ENCODE measurements at places on chromosomes 16 and 17.

- DNase-seq: no peak
Measured at GRCh38 chr17:76014925-76015261, 12.2 kb downstream of the EVPL start.

DNA sequence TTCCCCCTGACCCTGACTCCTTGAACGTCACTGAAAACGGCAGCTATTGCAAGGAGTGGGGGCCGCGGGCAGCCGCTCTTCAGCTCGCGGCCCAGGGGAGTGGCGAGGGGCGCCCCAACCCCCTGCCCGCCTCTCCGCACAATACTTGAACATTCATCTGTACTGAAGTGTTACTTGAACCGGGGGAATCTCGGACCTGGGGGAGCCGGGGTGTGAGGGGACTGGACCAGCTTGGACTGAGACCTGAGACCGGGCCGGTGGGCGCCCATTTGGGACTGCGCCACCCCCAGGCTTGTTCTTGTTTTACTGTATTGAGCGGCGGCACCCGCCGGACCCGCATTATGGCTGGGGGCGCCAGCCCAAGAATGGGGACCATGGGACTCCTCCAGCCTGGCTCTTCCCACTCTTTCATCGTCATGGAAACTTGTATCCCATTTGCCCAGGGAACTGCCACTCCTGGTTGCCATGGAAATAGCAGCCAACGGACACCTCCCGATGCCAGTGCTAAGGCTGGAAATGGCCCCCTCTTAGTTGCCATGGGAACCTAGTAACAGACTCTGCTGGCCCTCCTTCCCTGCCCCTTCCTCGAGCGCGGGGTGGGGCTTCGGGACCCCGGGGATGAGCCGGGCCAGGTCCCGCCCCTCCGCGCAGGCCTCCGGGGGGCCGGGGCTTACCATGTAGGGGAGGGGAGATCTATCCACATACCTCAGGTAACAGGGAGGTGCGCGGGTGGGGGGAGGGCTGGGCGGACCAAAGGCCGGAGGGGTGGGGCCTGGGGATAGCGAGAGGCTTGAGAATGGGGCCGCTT is 805 bp upstream of the ORAI3 start:
- DNase-seq: peak; percentile 98

DNA sequence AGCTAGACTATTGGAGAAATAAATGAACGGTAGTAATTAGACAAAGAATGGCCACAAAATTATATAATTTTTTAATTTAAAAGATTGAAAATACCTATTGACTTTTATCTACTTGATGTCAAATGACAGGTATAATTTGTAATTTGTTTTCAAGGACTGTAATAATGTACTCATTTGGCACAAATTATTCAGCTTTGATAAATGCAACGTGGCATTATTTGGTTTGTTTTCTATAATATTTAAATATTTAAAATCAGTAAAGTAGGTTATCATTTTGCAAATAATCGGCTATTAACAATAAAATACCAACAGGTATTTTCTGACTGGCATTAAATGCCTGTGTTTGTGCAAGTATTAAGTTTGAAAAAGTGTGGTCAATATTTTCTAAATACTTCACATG is 60.6 kb downstream of the CDH11 start:
- no peak for DNase-seq

- no peak for DNase-seq
Measured at GRCh38 chr16:74288065-74288464, 8.5 kb upstream of the PSMD7 start.

- peak; percentile 77 for DNase-seq
Measured at GRCh38 chr17:57946798-57947358, 8.3 kb downstream of the CUEDC1 start.

- DNase-seq: no peak
Measured at GRCh38 chr16:82758904-82759303, 132.1 kb downstream of the CDH13 start.

DNA sequence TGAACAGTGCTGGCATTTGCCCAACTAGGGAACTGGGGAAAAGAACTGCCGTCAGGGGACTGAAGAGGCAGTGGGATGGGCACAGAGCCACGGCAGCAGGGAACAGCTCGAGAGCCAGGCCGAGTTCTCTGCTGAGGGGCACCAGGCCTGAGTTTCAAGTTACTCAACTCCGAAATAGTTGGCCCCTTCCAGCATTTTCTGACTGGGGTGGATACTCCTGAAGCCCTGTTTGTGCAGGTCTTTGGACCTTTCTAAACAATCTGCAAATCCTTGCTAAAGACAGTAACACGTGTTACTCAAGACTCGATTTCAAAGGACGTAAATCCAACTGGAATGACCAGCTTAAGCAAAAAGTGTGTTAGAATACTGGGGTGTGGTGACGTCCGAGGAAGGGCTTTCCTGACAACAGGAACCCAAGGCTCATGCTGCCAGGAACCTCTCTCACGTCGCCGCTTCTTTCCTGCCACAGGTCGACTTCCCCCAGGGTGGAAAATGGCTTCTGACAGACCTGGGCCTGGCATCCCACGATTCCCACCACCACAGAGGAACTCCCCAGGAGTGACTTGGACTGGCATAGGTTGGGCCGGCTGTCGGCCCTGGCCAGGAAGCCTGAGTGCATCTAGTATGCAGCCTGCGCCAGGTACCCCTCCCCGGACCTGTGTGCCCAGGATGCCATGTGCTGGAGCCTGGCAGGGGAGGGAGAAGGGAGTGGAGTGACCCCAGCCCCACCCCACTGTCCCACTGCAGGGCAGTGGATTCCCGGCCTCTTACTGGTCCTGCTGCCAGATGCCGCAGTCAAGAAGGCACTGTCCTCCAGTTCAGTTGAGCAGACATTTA is 71.9 kb downstream of the N4BP1 start:
- DNase-seq: no peak

DNA sequence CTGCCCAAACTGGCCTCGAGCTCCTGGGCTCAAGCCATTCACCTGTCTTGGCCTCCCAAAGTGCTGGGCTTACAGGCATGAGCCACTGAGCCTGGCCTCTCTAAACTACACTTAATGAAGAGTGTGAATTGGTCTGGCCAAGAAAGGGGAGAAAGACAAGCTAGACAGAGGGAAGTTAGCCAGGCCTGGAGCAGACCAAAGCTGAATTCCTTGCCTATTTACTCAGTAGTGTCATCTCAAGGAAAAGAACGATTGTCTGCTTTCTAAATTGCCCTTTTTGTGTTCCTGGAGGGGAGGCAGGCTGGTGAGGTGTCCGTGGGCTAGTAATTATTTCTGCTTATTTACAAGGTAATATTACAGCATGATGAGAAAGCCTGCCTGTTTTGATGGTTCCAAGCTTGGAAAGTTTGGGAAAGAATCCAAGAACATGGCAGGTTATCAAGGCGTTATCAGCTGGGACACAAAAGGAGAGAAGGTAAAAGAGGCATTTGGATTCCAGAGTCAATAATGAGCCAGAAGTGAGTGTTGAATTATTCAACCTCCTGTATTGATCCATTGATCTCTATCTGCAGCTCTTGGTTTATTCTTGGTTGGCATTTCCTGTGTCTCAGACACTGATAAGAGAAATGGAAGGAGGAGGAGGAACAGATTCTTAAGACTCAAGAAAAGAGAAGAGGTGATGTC is 6.3 kb upstream of the CBFB start:
- peak; percentile 62 for DNase-seq

DNA sequence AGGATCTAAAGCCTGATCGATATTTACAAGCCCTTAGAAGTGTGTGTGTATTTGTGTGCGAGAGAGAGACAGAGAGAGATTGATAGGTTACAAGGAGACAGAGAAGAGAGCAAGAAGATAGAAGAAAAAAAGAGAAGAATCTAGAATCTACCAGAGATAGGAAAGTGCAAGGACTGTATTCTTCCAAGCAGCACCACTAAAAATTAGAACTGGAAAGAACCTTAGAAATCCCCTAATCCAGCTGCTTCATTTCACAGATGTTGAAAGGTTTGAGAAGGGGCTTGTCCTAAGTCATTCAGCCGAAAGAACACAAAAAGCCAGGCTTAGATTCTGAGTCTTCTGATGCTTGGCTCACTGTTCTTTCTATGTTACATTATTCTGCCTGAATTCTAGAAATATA is 92.2 kb downstream of the HS3ST3A1 start:
- no peak for DNase-seq

GRCh38 chr17:18326039-18326438 is 10.9 kb downstream of the SMCR8 start:
- no peak for DNase-seq

- DNase-seq: peak; percentile 36
Measured at GRCh38 chr17:62724398-62725146, 83.5 kb downstream of the MARCHF10 start.

DNA sequence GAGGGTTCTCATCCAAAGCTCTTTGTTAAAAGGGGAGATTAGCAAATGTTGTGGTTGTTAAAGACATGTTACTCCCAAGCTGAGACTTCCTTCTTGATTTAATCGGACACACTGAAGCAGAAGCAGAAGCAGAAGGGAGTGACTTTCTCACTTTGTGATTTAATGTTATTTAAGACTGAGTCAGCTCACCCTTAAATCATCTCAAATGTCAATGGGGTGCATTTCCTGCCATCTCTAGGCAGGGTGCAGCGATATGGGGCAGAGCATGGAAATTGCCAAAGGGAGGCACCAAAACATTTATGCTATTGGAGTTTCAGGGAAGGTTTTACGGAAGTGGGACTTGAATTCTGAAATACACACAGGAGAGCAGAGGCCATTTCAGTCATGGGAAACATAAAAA is 283.6 kb downstream of the ABCC12 start:
- no peak for DNase-seq

- no peak for DNase-seq
Measured at GRCh38 chr17:5115673-5116651, at the start of gene USP6. Gene USP6, plus strand, starts transcription at chr17:5116032. Its CDS starts 14,336 bp downstream, at chr17:5130368.

DNA sequence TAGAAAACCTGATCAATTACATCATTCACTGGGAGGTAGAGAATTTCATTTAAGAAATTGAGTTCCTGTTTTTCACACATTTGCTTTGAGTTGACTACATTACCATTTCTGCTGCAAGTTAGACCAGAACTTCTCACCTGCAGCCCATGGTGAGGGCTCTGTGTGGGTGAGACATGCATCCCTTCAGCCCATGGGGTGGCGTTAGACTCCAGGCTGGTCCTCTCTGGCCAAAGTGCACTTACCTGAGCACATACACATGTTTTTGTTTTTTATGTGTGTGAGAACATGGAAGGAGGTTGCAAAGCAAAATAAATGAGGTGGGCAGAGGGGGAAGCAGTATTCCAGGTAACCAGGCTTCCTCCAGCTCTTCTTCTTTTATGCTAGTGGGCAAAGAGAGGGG is 470.2 kb downstream of the PMP22 start:
- no peak for DNase-seq

DNA sequence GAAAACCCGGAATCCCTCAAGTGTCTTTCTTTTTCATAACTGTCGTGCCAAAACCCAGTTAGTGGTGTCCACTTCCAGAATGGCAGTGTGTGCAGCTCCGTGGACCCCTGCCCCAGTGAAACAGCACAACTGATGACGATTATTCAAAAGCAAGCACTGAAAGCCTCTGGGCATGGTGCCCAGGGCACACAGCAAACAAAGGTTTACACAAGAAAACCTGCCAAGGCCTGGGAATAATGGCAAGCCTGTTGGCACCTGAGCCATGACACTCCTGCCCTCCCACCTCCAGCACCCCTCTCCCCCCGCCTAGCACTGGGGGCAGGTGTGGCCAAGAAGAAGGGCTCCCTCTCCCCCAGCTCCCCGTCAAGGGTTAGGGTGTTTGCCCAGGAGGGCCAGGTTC is 2.8 kb downstream of the PKMYT1 start:
- DNase-seq: no peak

GRCh38 chr17:17303847-17304490 is 796 bp downstream of the NT5M start:
- no peak for DNase-seq

GRCh38 chr17:43905985-43906852 is 1.1 kb downstream of the MPP2 start:
- peak; percentile 67 for DNase-seq

DNA sequence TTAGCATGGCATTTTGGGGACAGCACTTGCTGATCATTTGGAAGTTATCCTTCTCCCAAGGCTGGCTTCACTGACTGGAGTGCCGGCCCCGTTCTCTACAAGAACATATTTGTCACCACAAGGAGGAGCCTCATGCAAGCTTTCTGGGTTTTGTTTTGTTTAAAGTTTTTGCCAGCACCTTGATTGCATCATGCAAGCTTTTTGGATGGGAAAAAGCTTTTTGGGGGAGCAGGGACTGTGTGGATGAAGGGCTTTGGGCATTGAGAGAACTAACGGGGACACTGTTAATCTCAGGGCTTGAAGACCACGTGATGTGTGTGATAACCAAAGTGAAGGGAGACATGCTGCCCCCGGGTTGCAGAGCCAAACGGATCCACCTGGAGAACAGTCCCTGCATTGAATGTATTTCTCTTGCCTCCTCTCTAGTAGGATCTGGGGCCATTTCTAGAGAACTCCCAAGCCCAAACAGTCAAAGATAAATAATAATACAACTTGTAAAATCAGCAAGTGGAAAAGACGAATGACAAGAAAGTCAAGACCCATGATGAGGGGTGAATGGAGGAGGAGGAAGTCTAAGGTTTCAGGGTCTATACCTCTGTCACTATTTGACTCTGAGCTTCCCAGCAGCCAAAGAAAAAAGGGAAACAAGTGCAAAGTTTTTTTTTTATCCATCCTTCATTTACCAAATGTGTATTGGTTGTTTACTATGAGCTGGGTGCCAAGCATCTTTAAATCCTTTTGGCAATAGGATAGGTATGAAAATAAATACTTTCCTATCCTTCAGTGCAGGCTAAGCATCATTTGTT is 17.2 kb downstream of the TMEM114 start:
- DNase-seq: peak; percentile 36

GRCh38 chr17:40014375-40014980 is 762 bp upstream of the CSF3 start:
- DNase-seq: peak; percentile 31

GRCh38 chr16:67100569-67101310 is 9.0 kb upstream of the PHAF1 start:
- no peak for DNase-seq

DNA sequence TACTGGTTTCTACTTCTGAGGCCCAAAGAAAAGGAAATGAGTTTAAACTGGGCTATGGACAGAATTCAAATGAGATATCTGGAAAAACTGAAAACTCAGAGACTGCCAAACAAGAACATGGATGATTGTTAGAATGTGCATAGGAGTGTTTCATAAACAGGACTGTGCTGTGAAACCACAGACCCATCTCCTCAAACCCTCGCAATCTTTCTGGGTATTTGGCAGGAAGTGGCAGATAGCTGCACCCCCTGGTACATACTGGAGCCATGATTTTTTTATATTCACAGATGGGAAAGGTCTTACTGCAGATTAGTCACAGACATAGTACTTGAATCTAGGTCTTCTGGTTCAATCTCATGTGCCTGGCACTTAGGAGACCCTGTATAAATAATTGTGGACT is 145.0 kb downstream of the CCDC182 start:
- DNase-seq: peak; percentile 47

GRCh38 chr16:58661199-58661830 is 23.3 kb downstream of the SLC38A7 start:
- peak; percentile 93 for DNase-seq

DNA sequence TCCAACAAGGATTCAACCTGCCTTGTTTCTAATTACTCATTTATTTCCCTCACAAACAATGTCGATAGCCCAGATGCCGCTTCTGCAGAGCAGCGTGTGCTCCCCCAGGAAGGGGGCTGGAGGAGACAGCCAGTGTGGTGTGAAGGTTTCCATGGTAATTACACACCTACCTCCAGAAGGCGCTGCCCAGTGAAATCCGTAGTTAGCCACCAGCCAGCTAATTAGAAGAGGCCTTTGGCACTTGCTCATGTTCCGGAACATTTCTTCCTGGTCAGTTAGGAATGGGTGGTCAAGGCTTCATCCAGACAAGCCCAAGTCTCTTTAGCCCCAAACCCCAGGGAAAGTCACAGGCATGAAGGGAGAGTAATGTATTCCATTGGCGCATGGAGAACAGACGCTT is 342.5 kb upstream of the C16orf82 start:
- no peak for DNase-seq

GRCh38 chr16:81313701-81314602 is 810 bp upstream of the GAN start:
- DNase-seq: peak; percentile 80

Data from EH (cell line).